Right lung (tissue), 10 donors: ENCODE measurements at places on chromosomes 12 and 14. TPM values are rescaled to one million over a fixed set of nuclear protein-coding genes. Genes with fewer than 3 reads are reported as not detected.
A peak's percentile ranks its signal among the peaks of the same experiment; 100 is the strongest.

- no peak for DNase-seq
These were observed 19.6 kb upstream of the PPP1R13B start for GRCh38 chr14:103867020-103867419.

DNA sequence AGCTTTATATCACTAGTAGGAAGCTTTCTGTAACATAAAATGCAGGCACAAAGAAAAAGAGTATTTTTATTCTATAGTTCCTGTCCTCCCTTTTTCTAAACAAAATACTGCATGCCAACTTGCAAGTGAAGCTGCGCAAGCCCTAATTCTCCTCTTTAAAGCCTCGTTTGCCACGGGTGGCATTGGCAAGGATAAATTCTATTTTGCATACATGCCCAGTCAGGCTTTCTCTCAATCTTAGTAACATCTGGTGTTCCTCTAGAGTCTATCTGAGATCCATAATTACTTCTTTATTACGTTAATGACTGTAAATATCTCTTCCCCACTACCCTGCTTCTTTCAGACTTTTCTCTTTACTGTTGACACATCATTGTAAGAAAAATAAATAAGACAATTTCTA is 97.1 kb upstream of the DAAM1 start:
- no peak for DNase-seq

DNA sequence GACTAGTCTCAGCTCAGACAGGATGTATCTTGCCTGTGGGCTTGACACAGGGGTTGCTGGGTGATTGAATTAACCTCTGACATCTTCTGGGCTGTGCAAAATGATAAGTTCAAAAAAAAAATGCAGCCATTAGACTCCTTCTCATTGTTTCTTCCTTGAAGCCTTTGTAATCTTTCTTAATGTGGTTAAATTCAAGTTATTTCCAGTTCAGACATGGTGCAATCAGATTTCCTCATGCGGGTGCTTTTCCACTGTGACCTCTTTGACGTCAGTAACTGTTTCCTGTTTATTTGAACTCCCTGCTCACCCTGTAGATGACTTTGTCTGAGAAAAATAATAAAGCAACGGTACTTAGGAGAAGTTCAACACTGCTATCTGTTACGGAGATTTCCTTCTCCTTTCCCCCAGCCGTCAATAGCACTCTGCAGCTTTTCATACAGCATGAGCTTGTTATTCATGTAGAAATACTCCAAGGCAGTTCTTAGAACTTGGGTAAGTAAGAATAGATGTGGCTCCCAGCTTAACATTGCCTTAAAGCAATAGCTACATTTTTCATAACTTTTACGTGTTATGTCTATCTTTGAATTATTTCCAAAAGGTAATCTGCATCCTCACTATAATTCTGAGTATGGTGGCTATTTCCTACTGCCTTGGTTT is 155.5 kb downstream of the PRKCH start:
- peak; percentile 89 for DNase-seq

DNA sequence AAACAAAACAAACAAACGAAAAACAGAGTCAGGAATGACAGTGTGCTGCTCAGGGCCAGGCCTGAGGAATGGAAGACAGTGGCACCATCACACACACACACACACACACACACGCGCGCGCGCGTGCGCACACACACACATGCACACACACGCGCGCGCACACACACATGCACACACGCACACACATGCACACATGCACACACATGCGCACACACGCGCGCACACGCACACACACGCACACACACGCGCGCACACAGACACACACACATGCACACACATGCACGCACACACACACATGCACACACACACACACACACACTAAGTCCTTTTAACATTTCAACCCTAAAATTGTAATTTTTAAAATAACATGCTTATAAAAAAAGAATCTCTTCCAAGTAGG is 13.2 kb upstream of the MARK3 start:
- no peak for DNase-seq

RNASE2 gene
- polyA plus RNA-seq: 1.6 TPM

DNA sequence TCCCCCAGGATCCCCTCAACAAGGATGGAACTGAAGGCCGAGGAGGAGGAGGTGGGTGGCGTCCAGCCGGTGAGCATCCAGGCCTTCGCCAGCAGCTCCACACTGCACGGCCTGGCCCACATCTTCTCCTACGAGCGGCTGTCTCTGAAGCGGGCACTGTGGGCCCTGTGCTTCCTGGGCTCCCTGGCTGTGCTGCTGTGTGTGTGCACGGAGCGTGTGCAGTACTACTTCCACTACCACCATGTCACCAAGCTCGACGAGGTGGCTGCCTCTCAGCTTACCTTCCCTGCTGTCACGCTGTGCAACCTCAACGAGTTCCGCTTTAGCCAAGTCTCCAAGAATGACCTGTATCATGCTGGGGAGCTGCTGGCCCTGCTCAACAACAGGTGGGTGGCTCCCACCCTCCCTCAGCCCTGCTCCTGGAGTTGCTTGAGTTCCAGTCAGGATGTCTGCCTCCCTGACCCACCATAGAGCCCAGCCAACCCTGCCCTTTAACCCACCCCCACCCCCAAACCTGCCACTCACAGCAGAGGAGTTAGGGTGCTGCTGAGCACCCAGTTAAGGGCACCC is 1.4 kb downstream of the ASIC1 start:
- DNase-seq: no peak

- DNase-seq: no peak
These were observed 204.3 kb upstream of the FRMD6 start for GRCh38 chr14:51447411-51447810.

KLHL33 gene
- 0.26 TPM for polyA plus RNA-seq

- no peak for DNase-seq
These were observed 365 bp downstream of the CCDC59 start for GRCh38 chr12:82357845-82358199.

CCDC177 gene
- polyA plus RNA-seq: not detected

DNA sequence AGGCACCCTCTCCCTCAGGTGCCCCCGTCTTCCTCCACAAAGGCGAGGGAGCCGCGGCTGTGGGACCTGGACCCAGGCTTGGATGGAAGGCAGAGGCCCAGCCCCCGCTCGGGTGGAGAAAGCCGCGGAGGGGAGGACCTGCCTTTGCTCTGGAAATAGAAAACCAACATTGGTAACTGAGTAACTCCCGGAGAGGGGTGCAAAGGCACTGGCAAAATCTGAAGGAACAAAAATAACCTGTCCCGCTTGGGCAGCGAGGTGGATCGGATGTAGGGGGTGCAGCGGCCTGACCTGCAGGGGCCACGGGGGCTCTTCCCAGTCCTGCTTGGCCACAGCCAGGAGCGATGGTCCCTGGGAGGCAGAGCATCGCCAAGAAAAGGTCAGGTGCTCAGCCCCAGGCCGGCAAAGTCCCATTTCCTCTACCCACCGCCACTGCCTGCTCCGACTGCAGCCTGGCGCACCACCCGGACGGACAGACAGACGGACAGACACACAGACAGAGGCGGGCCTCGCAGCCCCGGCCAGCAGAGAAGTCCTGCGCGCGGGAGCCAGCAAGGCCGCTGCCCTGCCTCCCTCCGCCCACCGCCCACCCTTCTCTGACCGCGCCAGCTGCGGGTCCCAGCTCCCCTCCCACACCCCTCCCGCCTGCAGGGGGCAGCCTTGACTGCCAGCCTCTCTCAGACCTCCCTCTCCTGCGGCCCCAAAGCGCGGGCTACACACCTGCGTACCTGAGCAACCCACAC is 21.4 kb upstream of the TMEM106C start:
- DNase-seq: no peak

GUCY2C gene
- polyA plus RNA-seq: 0.71 TPM

- DNase-seq: no peak
These were observed 53.7 kb downstream of the FOXN4 start for GRCh38 chr12:109255377-109255776.

- DNase-seq: no peak
These were observed 36.4 kb downstream of the TMTC2 start for GRCh38 chr12:82723093-82723492.

- DNase-seq: peak; percentile 72
These were observed 22.4 kb downstream of the SLC7A8 start for GRCh38 chr14:23160924-23161522.

DHRS4 gene
- 34.5 TPM for polyA plus RNA-seq

HPD gene
- polyA plus RNA-seq: not detected

GRCh38 chr12:104608998-104609397 is 152.2 kb downstream of the CHST11 start:
- DNase-seq: no peak

- DNase-seq: no peak
These were observed 13.5 kb downstream of the PHLDA1 start for GRCh38 chr12:76018111-76018510.

- no peak for DNase-seq
These were observed 5.8 kb upstream of the SLC48A1 start for GRCh38 chr12:47767216-47767724.

DNA sequence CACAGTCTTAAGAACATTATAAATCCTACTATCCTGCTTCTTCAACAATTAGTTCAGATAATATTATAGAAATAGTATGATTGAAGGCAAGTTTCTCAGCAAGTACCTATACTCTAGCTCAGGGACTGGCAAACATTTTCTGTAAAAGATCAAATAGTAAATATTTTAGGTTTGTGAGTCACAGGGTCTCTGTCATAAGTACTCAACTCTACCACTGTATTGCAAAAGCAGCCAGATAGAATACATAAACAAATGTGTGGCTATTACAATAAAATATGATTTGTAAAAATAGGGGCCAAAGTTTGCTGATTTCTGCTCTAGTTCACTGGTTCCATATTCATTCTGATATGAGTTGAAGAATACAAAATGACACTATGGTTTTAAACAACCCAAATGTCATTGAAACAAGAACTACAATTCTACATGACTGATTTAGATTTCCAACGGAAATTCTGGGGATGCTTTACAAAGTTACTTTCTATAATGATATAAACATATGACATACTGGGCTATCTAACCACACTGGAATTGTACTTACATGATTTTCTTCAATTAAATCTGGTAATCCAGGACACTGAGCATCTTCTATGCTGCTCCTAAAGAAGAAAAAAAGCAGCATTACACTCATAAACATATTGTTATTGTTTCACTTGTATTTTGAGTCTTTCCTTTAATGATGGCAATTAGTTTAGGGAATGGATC is 23.2 kb downstream of the LGALS3 start:
- no peak for DNase-seq

GRCh38 chr14:64737391-64738280 is 33.4 kb downstream of the PLEKHG3 start:
- no peak for DNase-seq

CYP46A1 gene
- 6.3 TPM for polyA plus RNA-seq

PLXNC1 gene
- 8.1 TPM for polyA plus RNA-seq

DNA sequence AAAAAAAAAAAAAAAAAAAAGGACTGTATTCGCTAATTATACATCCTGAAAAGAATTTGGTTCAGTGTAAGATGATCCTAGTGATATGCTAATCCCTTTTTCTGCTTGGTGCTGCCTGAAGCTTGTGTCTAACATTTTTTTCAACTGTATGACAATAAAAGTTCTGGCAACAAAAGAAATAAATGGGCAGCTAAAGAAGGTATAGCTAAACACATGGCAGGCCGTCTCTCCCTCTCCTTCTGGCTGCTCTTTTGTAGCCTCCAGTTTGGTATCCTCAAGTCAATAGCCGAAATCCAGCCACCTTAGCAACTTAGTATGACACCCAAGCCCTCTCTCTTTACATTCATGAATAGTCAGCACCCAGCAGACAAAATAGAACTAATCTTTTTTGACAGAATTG is 198.3 kb upstream of the OTX2 start:
- no peak for DNase-seq

DNA sequence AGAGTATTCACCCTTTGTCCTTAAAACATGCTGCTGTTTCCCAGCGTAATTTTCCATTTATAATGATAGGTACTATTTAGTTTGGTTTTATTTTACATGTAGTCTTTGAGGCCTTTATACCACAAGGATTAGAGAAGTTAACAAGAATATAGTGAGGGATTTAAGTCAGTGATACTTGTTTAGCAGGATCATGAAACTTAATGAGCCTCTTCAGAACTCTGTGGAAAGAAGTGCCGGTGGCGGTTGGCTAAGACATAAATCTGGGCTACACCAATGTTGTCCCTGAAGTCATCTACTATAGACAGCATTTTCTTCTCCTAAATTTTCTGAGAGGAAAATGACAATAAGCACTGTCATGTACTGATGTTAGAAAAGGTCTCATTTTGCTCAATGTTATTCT is 1226.0 kb upstream of the SEL1L start:
- no peak for DNase-seq

FOXN3 gene
- polyA plus RNA-seq: 47.9 TPM

GRCh38 chr14:93963692-93964091 is 12.7 kb downstream of the ASB2 start:
- DNase-seq: no peak

LACRT gene
- not detected for polyA plus RNA-seq

ITGB7 gene
- 1.2 TPM for polyA plus RNA-seq

- DNase-seq: no peak
These were observed 8.9 kb upstream of the AMN start for GRCh38 chr14:102913341-102914211.

DNA sequence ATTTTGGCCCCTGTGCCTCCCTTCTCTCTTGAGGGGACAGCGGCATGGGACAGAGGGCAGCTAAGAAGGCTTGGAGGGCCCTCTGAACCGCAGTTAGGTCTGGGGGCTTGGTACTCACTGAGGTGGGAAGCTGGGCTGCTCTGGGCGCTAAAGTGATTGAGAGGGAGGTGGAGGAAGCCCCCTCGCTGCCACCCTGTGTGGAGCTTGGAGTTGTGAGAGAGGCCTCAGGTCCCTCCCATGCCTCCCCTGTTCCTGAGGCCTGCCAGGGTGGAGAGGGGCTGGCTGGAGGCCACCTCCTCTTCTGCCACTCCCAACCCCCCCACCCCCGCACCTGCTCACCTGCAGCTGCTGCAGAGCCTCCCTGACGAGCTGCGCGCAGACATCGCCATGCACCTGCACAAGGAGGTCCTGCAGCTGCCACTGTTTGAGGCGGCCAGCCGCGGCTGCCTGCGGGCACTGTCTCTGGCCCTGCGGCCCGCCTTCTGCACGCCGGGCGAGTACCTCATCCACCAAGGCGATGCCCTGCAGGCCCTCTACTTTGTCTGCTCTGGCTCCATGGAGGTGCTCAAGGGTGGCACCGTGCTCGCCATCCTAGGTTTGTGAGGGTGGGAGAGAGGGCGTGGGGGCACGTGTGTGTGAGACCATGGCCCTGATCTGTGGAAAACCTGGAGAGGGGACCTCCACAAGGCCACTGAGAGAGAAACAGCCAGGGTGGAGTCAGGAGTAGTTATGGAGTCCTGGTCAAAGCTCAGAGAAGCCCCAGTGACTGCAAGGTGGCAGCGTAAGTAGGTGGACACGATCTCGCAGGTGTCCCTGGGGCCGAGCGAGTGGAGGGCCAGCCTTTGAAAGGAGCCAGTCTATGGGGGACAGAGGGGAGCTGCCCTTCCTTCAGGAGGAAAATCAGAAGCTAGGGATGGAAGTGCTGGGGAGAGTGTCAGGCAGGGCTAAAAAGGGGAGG is 11.2 kb downstream of the KCNH3 start:
- no peak for DNase-seq

DENR gene
- 76.3 TPM for polyA plus RNA-seq

SIRT4 gene
- 2.6 TPM for polyA plus RNA-seq

GRCh38 chr12:75477137-75477536 is 3.4 kb upstream of the GLIPR1 start:
- DNase-seq: no peak
